Immature natural killer cell (primary cell): ENCODE measurements at places on chromosomes 2 and 18.

- no peaks in the 10 kb centered on the region for H3K36me3 ChIP-seq
- DNase-seq = peak; percentile 42
- peaks cover 34% of the 10 kb centered on the region for H3K4me1 ChIP-seq
- peak overlapping the region; percentile 28 for H3K4me3 ChIP-seq
Observed at GRCh38 chr2:8663997-8664396, 17.9 kb upstream of the ID2 start.

DNA sequence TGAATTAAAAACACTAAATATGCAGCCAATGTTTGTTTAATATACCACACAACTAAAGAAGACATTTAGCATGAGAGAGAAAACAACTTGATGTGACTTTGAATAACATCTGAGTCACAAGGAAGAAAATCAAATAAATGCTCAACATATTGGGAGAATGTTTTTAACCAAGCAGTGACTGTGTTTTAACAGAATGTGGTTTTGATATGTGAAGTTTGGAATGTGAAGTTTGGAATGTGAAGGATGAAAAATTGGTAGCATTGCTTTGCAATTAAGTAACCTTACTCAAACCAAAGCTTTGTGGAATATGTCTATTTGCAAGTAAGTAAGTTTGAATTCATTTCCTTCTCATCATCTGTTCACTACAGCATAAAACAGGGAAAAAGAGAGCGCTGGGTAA, 128.2 kb upstream of the DNAJC10 start:
- no peak overlapping the region for H3K27ac ChIP-seq
- H3K4me3 ChIP-seq = no peak overlapping the region
- H3K4me1 ChIP-seq = no peaks in the 10 kb centered on the region
- H3K27me3 ChIP-seq = peaks cover 3% of the 10 kb centered on the region

GRCh38 chr2:85909005-85909404, 20.2 kb upstream of the ST3GAL5 start:
- no peak overlapping the region for H3K27ac ChIP-seq
- H3K36me3 ChIP-seq = peaks cover 3% of the 10 kb centered on the region
- no peak overlapping the region for H3K4me3 ChIP-seq
- DNase-seq = no peak

DNA sequence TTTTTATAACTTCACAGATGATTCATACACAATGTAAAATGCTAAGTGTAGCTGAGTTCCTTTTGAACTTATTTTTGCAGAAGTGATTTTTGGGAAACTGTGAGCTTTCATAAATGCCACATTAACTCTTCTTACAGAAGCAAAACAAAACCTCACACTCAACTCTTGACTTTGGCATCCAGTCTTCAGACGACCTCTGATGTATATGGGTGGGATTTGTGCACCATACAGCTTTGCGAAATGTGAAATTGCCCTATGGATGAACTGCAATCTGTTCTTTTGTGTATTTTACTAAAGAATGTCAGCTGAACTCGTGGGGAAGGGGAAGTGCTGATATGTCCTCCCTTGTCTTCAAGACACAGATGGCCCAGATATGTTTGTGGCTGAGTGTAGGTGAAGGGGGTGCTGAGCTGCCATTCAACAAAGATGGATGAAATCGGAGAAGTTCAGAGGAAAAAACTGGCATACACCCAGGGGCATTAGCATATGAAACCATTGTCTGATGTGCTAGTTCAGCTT, 218.3 kb downstream of the PTGR3 start:
- H3K27ac ChIP-seq = peak overlapping the region; percentile 26
- DNase-seq = no peak
- H3K4me1 ChIP-seq = peaks cover 53% of the 10 kb centered on the region
- H3K4me3 ChIP-seq = no peak overlapping the region
- H3K36me3 ChIP-seq = peaks cover 3% of the 10 kb centered on the region

DNA sequence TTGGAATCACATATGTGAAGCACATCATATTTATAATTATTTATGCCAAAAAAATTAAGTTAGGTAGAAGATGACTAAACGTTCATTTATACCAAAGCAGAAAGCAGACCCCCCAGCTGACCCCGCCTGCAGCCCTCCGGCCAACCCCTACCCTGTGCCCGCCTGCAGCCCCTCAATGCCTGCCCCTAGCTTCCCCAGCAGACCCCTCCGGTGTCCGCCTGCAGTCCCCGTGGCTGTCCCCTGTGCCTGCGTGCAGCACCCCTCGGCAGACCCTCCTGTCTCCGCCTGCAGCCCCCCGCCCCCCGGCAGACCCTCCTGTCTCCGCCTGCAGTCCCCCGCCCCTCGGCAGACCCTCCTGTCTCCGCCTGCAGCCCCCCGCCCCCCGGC, 136.2 kb downstream of the NFATC1 start:
- H3K36me3 ChIP-seq = peaks cover 4% of the 10 kb centered on the region
- H3K4me1 ChIP-seq = no peaks in the 10 kb centered on the region
- H3K4me3 ChIP-seq = no peak overlapping the region
- H3K27me3 ChIP-seq = no peaks in the 10 kb centered on the region

DNA sequence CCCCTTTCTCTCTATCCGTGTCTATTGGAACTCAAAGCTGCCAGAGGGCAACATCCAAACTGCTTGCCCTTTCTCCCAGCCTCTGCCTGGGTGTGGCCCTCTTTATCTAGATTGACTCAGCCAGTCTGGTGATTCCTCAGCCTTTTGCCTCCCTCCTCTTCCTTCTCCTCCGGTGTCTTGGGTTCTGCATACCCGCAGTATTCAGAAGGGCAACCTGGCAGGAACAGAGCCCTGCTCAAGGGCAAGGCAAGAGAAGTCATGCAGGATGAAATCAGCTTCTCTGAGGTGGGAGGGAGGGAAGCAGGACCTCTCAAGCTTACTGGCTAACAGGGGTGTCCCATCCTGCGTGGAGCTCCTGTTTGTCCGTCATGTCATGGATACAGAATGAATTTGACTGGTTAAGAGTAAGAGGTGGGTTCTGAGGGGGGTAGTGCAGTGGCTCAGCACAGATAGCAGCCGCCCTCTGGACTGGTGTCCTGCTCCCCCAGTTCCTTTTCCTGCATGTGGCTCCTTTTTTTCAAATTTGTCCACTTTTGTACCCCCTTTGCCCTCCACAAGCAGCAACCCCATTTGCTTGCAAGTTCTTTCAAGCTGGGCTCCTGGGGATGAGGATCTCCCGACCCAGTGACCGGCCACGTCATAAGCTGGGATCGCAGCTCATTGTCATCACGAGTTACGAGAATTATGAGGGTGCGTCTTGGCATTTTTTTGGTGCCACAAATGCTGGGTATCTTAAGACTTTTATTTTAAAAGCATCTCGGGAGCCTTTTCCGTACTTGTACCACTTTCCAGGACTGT, 154.1 kb downstream of the FHOD3 start:
- H3K27ac ChIP-seq = no peak overlapping the region

GRCh38 chr2:176325732-176326131, 56.5 kb downstream of the MTX2 start:
- H3K4me1 ChIP-seq = peaks cover 5% of the 10 kb centered on the region
- H3K27ac ChIP-seq = no peak overlapping the region
- H3K27me3 ChIP-seq = peaks cover 2% of the 10 kb centered on the region
- no peak for DNase-seq
- H3K36me3 ChIP-seq = peaks cover 9% of the 10 kb centered on the region

DNA sequence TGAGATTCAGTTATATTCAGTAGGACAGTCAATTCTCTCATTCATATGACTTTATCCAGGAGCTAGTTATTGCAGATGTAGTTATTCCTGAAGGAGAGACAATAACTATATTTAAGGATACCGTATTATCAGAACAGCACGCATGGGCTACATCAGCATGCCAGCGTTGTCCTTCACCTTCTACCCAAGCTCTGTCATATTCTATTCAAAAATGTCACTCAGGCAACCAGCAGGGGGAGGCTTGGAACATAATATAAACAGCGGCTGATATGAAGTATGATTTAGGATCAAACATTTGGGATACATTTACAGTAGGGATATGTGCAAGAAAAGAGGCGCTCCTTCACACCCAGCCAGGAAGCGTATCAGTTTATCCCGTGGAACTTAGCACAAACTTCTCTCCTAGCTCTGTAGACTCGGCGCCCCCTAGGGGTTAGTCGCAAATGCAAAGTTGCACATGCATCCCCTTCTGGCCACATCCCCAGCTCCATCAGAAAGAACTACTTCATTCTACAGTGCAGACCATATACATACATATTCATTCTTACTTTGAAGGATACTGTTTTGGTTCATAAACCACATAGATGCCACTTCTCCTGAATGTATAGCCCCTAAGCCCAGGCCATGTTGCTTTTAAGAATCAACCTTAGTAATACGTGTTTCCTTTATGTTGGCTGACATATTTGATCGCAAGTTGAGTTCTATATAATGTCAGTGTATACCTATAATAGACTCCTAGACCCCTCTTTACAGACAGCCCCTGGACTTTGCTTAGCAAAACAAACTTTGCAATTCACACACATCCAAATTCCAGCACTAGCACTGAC, 759.4 kb downstream of the ADCYAP1 start:
- no peaks in the 10 kb centered on the region for H3K4me1 ChIP-seq
- no peaks in the 10 kb centered on the region for H3K27me3 ChIP-seq
- no peak for DNase-seq
- no peak overlapping the region for H3K27ac ChIP-seq

DNA sequence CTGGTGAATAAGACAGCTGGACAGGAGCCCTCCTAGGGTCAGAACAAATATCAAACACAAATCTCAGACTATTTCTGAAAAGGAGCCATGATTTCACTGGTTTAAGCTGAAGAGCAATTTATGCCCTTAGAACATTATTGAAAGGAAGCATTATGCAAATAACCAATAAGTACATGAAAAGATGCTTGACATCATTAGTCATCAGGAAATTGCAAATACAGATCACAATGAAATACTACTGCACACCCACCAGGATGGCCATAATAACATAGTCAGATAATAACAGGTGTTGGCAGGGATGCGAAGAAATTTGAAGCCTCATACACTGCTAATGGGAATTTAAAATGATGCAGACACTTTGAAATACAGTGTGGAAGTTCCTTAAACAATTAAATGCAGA, 176.4 kb upstream of the RAB6C start:
- no peak for DNase-seq
- H3K4me3 ChIP-seq = no peak overlapping the region
- H3K27me3 ChIP-seq = peaks cover 2% of the 10 kb centered on the region
- no peak overlapping the region for H3K27ac ChIP-seq

DNA sequence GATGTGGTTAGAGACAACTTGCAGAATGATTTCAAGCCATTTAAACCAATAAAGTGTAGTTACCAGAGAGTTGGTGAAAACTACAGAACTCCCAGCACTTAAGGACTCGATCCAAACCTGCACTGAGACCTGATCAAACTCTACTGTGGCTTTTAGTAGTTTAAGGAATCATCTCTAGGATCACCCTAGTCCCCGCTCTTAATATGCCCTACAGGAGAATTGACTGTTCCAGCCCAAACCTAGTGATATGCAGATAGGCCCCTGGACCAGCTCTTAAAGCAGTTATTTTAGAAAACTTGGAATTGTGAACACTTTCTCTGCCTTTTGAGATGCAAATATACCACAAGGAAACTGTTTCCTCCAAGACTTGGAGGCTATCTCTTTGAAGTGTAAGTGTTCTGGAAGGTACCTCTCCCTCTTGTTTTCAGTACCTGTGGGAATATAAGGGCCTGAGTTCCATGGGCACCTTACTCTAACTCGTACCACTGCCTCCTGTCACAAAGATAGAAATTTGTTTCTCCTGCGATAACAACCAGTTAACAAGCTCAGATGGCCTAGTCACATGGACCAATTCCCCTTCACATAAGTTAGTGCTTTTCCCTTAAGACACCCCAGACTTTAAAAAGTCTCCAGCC, 1367.2 kb upstream of the SLC39A10 start:
- H3K4me1 ChIP-seq = no peaks in the 10 kb centered on the region
- H3K27me3 ChIP-seq = peaks cover 2% of the 10 kb centered on the region
- no peak for DNase-seq
- no peak overlapping the region for H3K4me3 ChIP-seq
- no peaks in the 10 kb centered on the region for H3K36me3 ChIP-seq
- no peak overlapping the region for H3K27ac ChIP-seq

- no peaks in the 10 kb centered on the region for H3K36me3 ChIP-seq
- DNase-seq = no peak
- no peaks in the 10 kb centered on the region for H3K4me1 ChIP-seq
- peaks cover 9% of the 10 kb centered on the region for H3K27me3 ChIP-seq
Observed at GRCh38 chr18:46563317-46563716, 93.7 kb downstream of the LOXHD1 start.

DNA sequence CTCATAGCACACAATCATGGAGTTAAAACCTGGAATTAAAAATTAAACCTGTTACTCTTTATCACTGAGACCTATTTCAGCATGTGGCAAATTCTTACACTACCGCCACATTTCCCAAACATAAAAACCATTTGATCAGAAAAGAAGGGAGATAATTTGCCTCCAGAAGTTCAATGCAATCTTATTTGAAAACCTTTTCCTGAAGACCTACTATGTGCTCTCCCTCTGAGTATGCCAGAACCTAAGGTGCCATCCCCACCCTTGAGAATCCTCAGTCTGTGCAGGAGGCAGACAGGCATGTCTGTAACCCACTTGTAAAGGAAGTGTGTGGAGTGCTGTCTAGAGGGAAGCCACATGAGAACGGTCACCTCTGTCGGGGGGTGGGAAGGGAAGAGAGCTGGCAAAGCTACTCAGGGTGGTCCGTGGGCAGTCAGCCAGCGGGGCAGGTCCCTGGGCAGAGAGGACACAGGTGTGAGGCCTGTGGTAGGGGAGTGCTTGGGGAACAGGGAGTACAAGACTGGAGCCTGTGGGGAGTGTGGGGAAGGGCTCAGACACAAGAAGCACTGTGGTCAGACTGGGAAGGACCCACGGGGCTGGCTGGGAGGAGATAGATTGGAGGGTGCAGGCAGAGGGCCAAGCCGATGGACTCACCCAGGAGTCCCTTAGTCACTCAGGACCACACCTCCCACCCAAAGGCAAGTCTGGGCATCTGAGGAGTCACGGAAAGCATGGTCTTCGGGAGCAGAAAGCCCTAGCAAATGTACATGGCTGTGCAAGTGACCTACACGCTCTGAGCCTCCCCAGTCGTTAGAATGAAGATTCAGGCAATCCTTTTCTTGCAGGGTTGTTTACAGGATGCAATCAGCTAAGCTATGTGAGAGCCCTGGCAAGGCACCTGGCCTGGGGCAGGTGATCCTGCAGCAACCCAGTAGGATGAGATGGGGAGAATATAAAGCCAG, 22.8 kb downstream of the CRACDL start:
- peaks cover 13% of the 10 kb centered on the region for H3K27me3 ChIP-seq
- no peak overlapping the region for H3K27ac ChIP-seq
- H3K4me1 ChIP-seq = peaks cover 23% of the 10 kb centered on the region
- no peak overlapping the region for H3K4me3 ChIP-seq
- no peak for DNase-seq

- no peak overlapping the region for H3K27ac ChIP-seq
- no peak for DNase-seq
- H3K4me3 ChIP-seq = no peak overlapping the region
- no peaks in the 10 kb centered on the region for H3K27me3 ChIP-seq
Observed at GRCh38 chr2:180662521-180662920, 317.9 kb upstream of the UBE2E3 start.
